Fibroblast of villous mesenchyme (primary cell): ENCODE measurements at places on chromosomes 6 and 20. TPM values are rescaled to one million over a fixed set of nuclear protein-coding genes. Genes with fewer than 3 reads are reported as not detected.

DNA sequence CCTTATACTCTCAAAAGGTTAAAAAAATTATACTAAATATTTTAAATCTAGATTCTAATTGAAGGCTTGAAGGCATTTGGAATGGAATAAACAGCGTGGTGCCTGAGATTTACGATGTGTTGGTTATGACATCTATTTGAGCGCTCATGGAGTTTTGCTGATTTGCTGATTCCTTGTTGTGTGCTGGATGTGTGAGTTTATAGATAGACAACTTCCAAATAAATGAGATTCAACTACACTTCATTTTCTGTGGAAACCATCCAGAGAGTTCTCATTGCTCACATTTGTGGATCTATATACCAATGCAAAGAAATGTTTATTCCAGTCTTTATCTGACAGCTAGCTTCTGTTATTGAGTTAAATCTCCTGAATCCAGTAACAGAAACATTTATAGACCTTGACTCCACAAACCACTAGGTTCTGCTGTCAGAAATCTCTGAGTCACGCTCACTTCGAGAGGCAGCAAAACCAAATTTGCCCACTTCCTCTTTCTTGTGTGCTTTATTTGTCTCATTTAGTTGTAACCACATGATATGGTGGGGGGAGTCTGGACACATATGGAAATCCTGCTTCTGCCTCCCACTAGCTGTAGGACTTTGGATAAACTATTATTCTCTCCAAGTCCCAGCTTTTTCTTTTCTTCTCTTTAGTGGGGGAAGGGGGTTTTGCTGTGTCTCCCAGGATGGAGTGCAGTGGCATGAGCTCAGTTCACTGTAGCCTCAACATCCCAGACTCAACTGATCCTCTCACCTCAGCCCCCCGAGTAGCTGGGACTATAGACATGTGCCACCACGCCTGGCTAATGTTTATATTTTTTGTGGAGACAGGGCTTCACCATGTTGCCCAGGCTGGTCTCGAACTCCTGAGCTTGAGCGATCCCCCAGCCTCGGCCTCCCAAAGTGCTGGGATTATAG lies 54.5 kb downstream of the IPCEF1 start:
- DNase-seq: peak; percentile 89

GRCh38 chr20:63504642-63505041 lies 5.8 kb upstream of the EEF1A2 start:
- DNase-seq: no peak

DNA sequence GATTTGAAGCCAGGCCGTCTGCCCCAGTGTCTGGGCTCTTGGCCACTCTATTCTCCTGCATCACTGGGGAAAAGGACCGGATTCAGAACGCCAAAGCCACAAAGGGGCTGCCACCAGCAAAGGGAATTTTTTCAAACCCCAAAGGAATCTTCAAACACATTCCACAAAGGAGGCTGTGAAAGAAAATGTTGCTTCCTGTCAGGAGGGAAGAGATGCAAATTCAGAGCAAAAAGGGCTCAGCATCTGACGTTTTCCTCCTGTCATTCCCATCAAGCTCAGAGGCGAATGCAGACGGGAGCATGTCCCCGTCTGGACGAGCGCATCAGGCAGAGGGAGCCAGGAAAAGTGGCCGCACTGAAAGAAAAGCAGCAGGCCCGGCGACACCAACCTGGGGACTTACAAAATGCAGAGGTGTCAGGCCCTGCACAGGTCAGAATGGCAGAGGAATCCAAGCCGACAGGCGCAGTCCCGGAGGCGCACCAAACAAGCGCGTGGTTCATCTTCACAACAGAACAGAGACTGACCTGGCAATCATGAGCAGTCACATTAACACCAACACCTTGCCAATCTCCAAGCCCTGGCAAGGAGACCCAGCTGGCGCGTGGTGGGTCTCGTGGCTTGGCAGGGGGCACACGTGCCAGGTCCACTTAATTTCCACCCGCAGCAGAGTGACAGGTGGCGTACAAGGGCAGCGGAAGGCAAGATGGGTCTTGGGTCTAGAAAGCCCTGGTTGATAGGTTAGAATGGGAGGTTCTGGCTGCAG lies 62.8 kb downstream of the GRM4 start:
- DNase-seq: no peak

- DNase-seq: no peak
Observed at GRCh38 chr6:37280162-37280887, 22.4 kb upstream of the TMEM217 start.

DNA sequence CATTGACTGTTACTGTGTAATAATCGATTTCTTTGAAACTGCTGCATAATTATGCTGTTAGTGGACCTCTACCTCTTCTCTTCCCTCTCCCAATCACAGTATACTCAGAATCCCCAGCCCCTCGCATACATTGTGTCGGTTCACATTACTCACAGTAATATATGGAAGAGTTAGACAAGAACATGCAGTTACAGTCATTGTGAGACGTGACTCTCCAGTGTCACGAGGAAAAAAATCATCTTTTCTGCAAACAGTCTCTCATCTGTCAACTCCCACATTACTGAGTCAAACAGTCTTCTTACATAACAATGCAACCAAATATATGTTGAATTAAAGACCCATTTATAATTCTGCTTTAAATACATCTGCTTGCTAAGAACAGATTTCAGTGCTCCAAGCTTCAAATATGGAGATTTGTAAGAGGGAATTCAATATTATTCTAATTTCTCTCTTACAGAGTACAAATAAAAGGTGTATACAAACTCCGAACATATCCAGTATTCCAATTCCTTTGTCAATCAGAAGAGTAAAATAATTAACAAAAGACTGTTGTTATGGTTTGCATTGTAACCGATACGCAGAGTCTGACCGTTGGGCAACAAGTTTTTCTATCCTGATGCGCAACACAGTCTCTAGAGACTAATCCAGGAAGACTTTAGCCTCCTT lies 113.3 kb downstream of the TMEM242 start:
- DNase-seq: no peak

GRCh38 chr6:73043446-73043845 lies 181.8 kb downstream of the KHDC1L start:
- no peak for DNase-seq

- DNase-seq: no peak
Observed at GRCh38 chr6:109447878-109448555, 7.5 kb downstream of the SMPD2 start.

GRCh38 chr6:149473080-149474052 lies 11.4 kb downstream of the ZC3H12D start:
- peak; percentile 63 for DNase-seq

DNA sequence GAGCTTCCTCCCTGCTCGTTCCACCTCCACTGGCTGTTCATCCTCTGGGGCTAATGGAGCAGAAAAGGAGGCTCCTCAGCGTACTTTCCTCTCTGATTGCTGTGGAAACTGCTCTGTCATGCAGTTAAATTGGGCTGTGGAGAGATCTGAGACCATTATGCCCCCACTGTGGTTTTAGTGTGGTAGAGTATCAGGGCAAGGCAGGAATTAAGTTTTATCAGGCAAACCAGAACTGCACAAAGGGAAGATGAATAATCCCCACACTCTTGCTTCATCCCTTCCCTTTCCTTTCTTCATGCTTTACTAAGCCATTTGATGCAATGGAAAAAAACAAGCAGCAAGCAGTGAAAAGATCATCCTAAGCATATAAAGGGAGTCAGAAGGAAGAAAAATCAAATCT lies 11.9 kb upstream of the ME1 start:
- peak; percentile 52 for DNase-seq

DNA sequence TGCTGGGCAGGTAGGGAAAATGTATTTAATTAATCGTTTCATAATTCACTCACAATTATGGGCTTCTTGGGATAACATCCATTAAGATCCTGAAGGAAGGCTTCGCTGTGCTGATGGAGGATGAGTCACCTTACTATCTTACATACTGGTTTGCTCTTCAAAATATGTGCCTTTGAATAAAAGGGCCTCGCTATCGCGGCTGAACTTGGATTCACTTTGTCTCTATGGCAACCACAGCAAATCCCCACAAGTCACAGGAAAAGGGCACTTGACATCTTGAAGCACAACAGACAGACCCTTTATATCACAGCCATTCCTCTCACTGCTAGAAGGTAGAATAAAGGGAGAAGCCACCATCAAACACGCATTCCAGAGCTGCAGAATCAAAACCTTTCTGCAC lies 141.3 kb upstream of the MYLIP start:
- peak; percentile 16 for DNase-seq

DNA sequence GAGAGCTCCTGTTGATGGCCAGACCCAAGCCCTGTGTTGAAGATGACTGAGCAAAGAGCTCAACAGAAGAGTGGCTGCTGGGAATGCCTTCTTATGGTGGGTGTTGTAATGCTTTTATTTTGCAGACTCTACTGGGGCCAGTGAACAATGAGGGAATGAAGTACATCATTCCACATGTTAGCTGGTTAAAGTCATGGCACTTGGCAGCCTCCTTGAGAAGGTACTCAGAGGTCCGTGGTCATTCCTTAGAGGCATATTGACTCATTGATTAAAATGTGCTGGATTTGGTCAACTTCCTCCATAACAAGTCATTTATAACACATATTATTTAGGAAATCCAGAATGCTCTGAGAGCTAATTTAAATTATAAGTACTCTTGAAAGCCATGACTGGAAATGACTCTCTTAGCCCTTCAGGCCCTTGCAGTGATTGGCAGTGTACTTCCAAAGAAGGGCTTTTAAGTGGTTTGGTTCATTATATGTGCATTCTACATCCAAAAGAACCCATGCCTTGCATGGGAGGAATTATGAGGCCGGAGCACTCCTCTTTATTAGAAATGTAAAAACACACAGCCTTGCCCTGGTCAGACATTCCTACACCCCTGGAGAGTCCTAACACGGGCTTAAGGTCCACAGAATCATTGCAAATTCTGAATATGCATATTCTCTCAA lies 976.9 kb downstream of the KIF16B start:
- no peak for DNase-seq

GRCh38 chr6:42344756-42345155 lies 107.0 kb downstream of the TRERF1 start:
- no peak for DNase-seq

TNXB gene
- 4.8 and 17.7 TPM in 2 replicates for total RNA-seq

SPATA2 gene
- 2.6 and 3.9 TPM in 2 replicates for total RNA-seq

FRMD1 gene
- not detected in 2 replicates for total RNA-seq

BNIP5 gene
- not detected in 2 replicates for total RNA-seq
